Fibroblast of skin of right biceps (primary cell): ENCODE measurements at places on chromosomes 6 and 20.

DNA sequence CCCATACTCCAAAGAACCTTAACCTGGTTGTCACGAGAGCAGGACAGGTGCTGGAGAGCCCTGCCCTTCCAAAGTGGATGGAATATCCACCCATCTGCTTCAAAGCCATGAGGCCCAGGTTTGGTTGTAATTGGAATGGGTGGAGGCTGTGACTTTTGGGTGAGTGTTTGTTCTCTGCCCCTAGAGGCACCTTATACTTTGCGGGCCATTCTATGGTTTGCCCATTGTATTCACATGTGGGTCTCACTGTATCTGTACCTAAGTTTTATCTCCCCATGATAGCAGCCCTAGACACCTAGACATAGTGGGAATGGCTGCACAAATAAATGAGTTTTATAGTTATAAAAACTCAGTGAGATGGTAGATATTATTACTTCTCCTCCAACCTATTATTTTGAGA is 67.1 kb upstream of the NAA20 start:
- no peak for DNase-seq

DNA sequence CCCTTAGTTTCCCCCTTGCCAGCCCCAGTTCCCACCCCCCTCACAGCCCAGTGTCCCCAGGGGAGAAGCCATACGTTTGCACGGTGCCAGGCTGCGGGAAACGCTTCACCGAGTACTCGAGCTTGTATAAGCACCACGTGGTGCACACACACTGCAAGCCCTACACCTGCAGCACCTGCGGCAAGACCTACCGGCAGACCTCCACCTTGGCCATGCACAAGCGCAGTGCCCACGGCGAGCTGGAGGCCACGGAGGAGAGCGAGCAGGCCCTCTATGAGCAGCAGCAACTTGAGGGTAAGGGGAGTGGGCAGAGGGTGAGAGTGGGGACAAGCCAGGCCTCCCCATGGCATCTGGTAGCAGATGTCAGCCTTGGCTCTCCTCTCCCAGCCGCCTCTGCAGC is 5.1 kb upstream of the DEF6 start:
- DNase-seq = no peak

- DNase-seq = peak; percentile 82
Observed at GRCh38 chr6:90000864-90001731, 106.8 kb downstream of the GJA10 start.

DNA sequence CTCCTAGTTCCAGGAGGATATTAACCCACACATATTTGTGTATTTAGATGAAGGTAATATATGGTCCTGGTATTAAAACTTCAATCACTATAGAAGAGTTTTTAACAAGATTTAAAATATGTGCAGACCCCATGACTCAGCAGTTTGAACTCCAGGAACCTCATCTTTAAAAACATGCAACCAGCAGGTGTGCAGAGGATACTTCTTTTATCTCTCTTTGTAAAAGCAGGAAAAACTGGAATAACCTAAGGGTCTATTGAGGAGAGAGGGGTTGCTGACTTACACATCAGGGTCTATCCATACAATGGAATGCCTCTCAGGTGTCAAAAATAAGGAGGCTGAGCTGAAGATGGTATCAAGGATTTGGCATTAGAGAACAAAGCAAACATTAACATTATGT is 36.9 kb upstream of the TFAP2C start:
- no peak for DNase-seq

DNA sequence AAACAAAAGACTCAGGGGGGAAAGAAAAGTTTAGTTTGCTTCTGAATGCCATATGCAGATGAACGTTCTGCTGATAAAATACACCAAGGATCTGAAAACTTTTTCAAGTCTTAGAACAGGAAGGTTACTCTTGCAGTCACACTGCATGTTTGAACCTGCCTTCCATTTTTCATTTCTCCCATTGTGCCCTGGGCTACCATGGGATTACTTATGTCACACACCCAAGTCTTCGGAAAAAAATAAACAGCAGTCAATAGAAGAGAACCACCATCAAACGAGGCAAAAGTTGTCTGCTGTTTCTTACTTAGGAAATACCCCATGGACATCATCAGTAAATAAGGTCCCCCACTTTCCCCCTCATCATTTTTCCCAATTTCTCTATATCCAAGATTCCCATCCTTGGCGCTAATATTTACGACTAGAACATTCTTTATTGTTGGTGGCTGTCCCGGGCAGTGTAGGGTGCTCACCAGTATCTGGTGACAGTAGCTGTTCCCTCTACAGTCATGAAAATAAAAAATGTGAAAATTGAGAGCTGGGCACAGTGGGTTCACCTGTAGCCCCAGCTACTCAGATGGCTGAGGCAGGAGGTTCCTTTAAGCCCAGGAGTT is 202.5 kb downstream of the BCAS1 start:
- DNase-seq = no peak

GRCh38 chr6:118801257-118801656 is 92.7 kb upstream of the ASF1A start:
- DNase-seq = no peak

- DNase-seq = no peak
Observed at GRCh38 chr20:50350510-50351249, 159.5 kb upstream of the PTPN1 start.

DNA sequence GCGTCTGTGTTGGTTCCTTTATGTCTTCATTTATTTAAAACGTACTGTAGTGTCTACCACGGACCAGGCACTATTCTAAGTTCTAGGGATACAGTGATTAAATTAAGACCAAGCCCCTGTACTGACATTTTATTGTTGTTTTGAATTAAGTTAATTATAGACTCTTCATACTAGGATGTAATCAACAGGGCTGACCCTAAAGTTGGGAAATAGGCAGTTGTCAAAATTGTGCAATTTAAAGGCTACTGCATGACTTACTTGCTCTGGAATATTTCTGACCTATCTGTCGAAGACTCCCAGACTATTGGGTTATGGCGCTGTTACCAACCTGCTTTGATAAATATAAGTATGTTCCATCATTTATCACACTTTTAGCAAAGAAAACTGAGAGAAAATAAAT is 6.7 kb downstream of the MYO6 start:
- no peak for DNase-seq

- DNase-seq = peak; percentile 71
Observed at GRCh38 chr20:46400828-46401477, 5.5 kb downstream of the ELMO2 start.

GRCh38 chr20:45288376-45288775 is 18.3 kb upstream of the RBPJL start:
- DNase-seq = no peak

GRCh38 chr6:43979525-43979924 is 147.7 kb downstream of the MRPL14 start:
- no peak for DNase-seq

GRCh38 chr20:25296094-25297093 is 48.5 kb downstream of the PYGB start:
- no peak for DNase-seq

GRCh38 chr6:155011809-155012291 is 16.7 kb downstream of the TIAM2 start:
- no peak for DNase-seq

DNA sequence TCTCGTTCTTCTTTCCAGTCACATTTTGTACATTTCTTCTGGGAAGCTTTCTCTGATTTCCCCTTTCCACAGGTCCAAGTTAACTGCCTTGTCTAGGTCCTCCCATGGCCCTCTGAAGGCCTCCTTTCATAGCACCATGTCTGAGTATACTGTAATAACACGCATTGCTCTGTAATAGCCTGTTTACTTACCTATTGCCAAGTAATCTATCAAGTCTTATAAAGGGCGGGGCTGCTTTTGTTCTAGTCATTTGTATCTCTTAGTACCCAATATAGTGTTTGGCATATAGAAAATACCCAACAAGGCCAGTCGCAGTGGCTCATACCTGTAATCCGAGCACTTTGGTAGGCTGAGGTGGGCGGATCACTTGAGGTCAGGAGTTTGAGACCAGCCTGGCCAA is 17.9 kb downstream of the PTPN1 start:
- DNase-seq = no peak

DNA sequence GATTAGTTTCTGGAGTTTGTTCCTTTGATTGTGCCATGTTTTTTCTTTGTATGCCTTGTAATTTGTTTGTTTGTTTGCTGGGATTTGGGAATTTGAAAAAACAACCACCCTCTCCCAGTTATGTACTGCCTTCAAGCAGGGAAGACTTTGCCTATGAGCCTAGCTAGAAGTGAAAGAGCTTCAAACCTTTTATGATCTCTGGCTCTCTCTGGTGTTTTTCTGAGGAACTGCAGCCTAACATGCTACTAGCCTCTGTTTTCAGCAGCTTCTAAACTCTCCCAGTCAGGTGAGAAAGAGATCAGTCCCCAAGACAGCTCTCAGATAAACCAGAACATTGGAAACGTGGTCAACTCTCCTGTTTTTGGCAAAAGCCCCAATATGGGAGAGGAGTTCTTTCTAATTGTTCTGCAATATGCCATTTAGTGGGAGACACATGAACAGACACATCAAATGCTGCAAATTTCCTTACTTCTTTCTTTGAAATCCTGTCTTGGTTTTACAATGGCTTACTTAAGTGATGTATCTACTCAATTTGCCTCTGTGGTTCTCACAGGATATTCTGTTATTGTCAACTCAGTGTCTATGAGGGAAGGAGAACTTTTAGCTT is 58.9 kb upstream of the SERINC1 start:
- peak; percentile 45 for DNase-seq

GRCh38 chr6:39307462-39307861 is 6.8 kb downstream of the KCNK17 start:
- DNase-seq = no peak

- DNase-seq = peak; percentile 91
Observed at GRCh38 chr6:139982652-139983295, 608.3 kb upstream of the CITED2 start.

- DNase-seq = peak; percentile 48
Observed at GRCh38 chr6:117677553-117678141, 2.4 kb downstream of the NUS1 start.

DNA sequence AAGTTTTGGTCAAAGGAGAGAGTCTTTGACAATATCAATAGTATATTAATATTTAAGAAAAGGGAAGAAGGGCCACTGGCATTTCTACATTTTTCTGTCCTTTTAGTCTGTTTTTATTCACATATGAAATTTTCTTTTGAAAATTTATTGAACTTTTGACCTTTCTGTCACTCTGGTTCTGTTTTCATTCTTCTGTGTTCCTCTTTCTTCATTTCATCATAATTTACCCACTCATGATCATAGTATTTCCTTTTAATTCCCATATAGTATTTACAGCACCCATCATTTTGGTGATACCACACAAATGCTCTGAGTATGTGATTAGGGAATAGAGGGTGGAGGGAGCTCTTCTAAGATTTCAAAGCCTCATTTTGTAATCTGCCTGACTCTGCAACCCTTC is 142.8 kb downstream of the GJA1 start:
- no peak for DNase-seq

GRCh38 chr6:22062807-22063408 is 233.9 kb downstream of the PRL start:
- DNase-seq = no peak

DNA sequence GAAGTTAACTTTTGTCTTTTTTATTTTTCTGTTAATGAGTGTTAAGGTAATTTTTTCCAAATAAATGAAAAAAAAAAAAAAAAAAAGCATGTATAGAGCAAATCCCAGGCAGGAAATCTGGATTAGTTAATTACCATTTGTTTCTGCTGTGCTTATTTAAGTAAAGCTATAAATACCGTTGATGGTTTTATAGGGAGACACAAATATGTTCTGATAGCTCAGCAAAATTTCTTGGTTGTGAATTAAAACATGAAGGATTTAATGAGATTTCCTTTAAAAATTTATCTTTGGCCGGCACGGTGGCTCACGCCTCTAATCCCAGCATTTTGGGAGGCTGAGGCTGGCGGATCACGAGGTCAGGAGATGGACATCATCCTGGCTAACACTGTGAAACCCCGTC is 189.4 kb downstream of the CD109 start:
- no peak for DNase-seq

DNA sequence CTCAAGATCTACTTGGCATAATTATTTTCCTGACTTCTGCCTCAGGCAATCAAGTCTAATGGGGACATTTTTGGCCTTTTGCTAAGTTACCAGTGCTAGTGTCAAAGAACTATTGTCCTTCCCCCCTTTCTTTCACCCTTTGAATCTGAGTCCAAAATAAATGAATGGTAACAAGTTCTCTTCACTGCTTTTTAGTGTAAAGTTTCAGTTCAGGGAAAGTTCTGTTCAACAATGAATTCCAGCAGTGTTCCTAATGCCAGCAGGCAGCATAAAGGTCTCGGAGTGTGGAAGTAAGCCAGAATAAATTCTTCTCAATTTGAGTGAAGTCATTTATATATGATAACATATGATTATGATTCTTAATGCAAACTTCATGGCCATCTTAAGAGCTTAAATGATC is 20.8 kb upstream of the TSPYL1 start:
- DNase-seq = no peak

- no peak for DNase-seq
Observed at GRCh38 chr20:41004531-41005360, 23.9 kb upstream of the TOP1 start.

DNA sequence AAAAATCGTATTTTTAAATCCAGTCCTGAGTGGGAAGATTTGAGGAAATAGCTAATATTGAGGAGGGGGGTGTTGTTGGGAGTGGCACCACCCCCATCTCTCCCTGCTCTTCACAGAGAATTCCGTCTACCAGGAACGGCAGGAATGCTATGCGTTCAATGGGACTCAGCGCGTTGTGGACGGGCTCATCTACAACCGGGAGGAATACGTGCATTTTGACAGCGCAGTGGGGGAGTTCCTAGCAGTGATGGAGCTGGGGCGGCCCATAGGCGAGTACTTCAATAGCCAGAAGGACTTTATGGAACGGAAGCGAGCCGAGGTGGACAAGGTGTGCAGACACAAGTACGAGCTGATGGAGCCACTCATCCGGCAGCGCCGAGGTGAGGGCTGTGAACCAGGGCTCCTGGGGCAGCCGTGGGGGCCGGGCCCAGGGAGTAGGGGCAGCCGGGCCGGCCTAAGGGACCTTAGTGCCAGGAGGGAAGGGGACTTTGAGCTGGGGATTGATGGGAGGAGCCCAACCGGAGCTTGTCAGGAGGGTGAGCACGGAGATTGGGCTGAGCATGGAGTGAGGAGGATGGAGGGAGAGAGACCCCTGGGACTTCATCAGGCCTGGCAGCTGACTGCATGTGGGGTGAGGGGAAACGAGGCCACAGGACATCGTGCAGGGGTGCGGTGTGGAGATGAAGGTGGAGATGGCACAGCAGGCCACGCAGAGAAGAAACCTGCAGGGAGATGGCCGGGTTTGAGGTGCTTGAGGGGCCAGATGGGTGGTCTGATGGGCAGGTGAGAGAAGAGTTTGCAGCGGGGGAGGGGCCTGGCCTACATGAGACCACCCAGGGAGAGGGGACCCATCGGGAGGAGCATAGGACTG is 41.3 kb downstream of the HLA-DPB1 start:
- peak; percentile 16 for DNase-seq

DNA sequence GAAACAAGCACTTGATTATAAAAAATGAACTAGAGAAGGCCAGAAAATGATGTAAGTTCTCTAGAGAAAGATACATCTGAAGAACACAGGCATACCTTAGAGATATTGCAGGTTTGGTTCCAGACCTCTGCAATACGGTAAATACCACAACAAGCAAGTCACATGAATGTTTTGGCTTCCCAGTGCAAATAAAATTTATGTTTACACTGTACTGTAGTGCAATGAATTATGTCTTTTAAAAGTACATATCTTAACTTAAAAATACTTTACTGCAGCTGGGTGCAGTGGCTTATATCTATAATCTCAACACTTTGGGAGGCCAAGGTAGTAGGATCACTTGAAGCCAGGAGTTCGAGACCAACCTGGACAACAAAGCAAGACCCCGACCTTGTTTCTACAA is 10.9 kb upstream of the KIAA1586 start:
- no peak for DNase-seq
